ENCODE measurements at places on chromosomes 6 and 20. TPM values are rescaled to one million over a fixed set of nuclear protein-coding genes. Genes with fewer than 3 reads are reported as not detected.

DNA sequence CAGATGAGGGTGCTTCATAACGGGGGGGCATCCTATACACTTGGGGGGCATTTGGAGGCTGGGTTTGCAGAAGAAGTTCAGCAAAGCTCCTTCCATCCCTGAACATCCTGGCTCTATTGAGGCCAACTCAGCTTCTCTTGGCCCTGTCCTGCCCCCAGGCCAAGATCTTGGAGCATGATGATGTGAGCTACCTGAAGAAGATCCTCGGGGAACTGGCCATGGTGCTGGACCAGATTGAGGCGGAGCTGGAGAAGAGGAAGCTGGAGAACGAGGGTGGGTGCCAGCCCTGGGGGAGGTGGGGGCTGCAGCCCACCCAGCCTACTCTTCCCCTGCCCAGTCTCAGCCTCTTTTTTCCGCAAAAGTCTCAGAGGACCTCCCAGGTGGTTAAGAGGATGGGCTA is 17.2 kb downstream of the GDAP1L1 start:
- H3K27ac ChIP-seq, result no peak overlapping the region
- no peak overlapping the region for H3K4me3 ChIP-seq
- H3K4me1 ChIP-seq, result no peaks in the 10 kb centered on the region
- DNase-seq, result no peak

DNA sequence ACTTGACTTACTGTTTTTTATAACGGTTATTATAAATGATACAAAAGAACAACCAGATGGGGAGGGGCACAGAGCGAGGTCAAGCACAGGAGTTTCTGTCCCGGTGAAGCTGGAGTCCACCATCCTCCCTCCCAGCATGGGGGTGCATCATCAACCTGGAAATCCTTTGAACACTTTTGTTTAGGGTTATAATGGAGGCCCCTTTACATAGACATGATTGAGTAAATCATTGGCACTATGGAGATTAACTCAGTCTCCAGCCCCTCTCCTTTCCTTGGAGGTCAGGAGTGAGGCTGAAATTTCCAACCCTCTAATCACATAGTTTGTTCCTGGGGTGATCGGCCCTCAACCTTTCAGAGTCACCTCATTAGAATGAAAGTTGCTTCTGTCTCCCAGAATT is 71.8 kb upstream of the ANKEF1 start:
- no peaks in the 10 kb centered on the region for H3K36me3 ChIP-seq
- H3K27ac ChIP-seq, result no peak overlapping the region
- DNase-seq, result no peak
- H3K4me1 ChIP-seq, result no peaks in the 10 kb centered on the region
- no peak overlapping the region for H3K4me3 ChIP-seq
- H3K27me3 ChIP-seq, result no peaks in the 10 kb centered on the region

- H3K4me1 ChIP-seq, result no peaks in the 10 kb centered on the region
- DNase-seq, result no peak
- no peak overlapping the region for H3K27ac ChIP-seq
- H3K4me3 ChIP-seq, result no peak overlapping the region
- H3K36me3 ChIP-seq, result no peaks in the 10 kb centered on the region
Observed at GRCh38 chr6:145294942-145295341, 440.4 kb downstream of the EPM2A start.

DNA sequence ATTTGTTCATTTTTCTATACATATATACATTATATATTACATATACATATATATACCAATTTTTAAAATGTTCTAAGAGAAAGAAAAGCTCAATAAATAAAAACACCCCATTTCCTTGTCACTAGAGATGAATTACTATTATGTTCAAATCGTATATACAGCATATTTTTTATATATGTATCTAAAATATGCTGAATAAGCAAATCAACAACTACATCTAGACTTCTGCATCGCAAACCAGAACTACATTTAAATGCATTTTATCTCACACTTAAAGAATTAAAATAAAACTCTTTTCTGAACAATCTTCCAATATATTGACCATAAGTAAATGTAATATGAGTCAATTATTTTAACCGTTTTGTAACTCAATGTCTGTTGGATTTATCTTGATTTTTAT is 133.9 kb downstream of the LAMA2 start:
- H3K4me1 ChIP-seq, result no peaks in the 10 kb centered on the region
- no peaks in the 10 kb centered on the region for H3K36me3 ChIP-seq
- no peak overlapping the region for H3K27ac ChIP-seq
- H3K27me3 ChIP-seq, result no peaks in the 10 kb centered on the region

- H3K36me3 ChIP-seq, result no peaks in the 10 kb centered on the region
- no peak overlapping the region for H3K27ac ChIP-seq
- no peak overlapping the region for H3K4me3 ChIP-seq
- H3K4me1 ChIP-seq, result no peaks in the 10 kb centered on the region
- DNase-seq, result no peak
- H3K27me3 ChIP-seq, result no peaks in the 10 kb centered on the region
Observed at GRCh38 chr6:166277892-166278578, 30.2 kb downstream of the PRR18 start.

- H3K4me1 ChIP-seq, result no peaks in the 10 kb centered on the region
- no peak within 1 kb of the TSS for H3K27ac ChIP-seq
- DNase-seq, result no peak
- no peaks in the 10 kb centered on the region for H3K27me3 ChIP-seq
- no peaks in the 10 kb centered on the region for H3K36me3 ChIP-seq
Observed at GRCh38 chr20:45629496-45630100, at the start of gene WFDC10A. WFDC10A (plus strand) TSS chr20:45629739; CDS start chr20:45629814, 75 bp downstream.

DNA sequence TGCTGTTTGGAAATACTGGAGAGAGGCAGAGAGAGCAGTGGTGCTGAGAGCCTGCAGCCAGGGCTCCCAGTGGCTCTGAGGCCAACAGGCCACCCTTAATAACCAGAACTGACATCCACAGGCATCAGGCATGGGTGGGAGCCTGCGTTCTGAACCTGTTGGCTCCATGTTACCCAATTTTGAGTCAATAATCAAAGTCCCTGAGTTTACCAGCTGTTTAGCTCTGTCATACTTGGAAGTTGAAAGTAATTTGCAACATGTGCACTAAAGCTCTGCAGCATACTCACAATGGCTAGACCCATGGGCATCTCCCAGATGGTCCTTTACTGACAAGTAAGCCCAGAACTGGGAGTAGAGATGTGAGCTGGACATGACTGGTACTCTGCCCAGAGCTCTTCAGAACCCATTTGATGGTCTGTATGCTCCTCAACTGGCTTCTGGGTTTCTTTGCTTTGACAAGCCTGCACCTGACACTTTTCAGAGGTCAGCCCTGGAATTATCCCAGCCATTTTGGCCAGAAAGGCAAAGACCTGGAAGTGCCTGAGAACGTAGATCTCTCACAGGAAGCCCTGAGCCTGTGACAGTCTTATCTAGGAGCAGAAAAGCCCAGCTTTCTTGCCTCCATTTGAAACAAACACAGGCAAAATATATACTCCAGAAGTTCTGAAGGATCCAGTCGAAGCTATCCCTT is 122.4 kb upstream of the CITED2 start:
- H3K36me3 ChIP-seq, result no peaks in the 10 kb centered on the region
- DNase-seq, result no peak
- H3K4me3 ChIP-seq, result no peak overlapping the region
- H3K27me3 ChIP-seq, result no peaks in the 10 kb centered on the region
- H3K4me1 ChIP-seq, result no peaks in the 10 kb centered on the region
- H3K27ac ChIP-seq, result no peak overlapping the region

The TMEM63B gene
- 21.4 TPM for polyA plus RNA-seq

All from liver (tissue), 10 donors.